CD8-positive, alpha-beta memory T cell (primary cell): ENCODE measurements at places on chromosomes 2 and 18. TPM values are rescaled to one million over a fixed set of nuclear protein-coding genes. Genes with fewer than 3 reads are reported as not detected.

DNA sequence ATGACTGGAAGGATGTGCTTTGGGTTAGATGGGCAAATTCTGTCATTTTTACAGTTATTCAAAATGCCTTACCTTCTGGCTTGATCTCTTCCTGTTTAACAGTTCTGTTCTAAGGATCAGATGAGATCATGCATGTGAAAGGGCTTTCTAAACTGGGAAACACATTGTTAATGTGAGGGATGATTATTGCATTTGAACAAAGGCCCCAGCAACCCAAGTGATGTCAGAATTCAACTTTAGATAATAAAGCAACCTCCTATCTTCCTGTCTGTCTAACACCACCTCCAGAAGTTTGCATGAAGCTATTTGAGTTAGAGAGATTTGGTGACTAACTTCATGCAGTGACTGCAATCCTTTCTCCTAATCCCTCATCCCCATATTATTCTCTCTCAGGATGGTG is 77.8 kb upstream of the B3GNT2 start:
- no peak for DNase-seq

GRCh38 chr2:142989273-142990204 is 112.1 kb downstream of the KYNU start:
- no peak for DNase-seq

DNA sequence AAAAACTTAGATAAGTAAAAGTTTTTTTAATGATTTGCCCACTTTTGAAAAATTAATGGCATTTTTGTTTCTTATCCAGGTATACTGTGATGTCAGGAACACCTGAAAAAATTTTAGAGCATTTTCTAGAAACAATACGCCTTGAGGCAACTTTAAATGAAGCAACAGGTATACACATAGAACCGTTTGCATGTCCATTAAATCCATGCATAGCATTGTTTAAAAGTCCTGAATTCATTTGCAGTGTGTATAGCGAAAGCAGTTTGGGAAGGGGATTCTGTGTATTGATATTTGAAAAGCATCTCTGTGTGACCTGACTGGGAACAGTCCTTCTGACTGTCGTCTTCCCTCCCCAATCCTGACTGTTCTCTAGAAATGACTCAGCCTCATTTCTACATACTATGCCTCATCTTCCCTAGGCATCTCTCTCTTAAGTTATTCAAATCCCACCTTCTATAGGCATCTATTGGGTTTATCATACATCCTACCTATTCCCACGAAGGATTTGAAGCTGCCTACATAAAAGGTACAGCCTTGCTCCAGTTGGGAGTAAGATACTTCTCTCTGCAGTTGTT is 79.2 kb upstream of the MAP3K20 start:
- DNase-seq, result no peak

- DNase-seq, result no peak
These were observed 28.4 kb downstream of the MBD5 start for GRCh38 chr2:148049284-148049683.

BCL11A gene
- total RNA-seq, result 0.07 TPM

SMAD7 gene
- 23.3 TPM for total RNA-seq

DNA sequence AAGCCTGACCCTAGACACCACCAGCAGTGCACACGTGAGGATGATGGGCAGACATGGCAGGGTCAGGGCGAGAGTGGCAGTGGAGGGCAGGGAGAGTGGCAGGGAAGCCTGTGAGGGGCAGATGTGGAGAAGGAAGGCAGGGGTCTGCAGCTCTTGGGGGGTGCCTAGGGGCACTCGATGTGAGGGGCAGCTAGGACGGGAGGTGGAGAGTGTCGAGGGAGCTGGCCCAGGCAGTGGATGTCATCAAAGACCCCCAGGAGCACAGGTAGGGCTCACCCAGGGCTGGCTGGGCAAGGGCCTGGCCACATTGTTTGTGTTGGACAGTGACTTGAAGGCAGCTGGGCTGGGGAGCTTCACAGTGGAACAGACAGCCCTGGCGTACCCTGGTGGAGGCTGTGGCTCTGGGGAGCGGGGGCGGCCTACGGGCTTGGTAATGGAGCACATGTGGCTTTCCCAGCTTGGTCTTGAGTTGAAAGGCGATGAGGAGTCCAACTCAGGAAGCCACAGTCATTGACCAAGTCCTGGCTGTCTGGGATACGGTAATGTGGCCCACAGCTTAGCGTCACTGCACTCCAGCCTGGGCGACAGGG is 87.1 kb downstream of the RTP5 start:
- DNase-seq, result no peak

GRCh38 chr2:127231130-127231865 is 11.2 kb upstream of the CYP27C1 start:
- DNase-seq, result no peak

- DNase-seq, result peak; percentile 11
These were observed 615 bp downstream of the ADNP2 start for GRCh38 chr18:80109676-80110078.

DPP4 gene
- total RNA-seq, result 15.4 TPM

INHBB gene
- total RNA-seq, result not detected

- DNase-seq, result no peak
These were observed 1074.8 kb upstream of the CDH2 start for GRCh38 chr18:29251681-29252080.

SERPINB3 gene
- total RNA-seq, result not detected

CRYGC gene
- total RNA-seq, result not detected

BMP10 gene
- not detected for total RNA-seq

DNA sequence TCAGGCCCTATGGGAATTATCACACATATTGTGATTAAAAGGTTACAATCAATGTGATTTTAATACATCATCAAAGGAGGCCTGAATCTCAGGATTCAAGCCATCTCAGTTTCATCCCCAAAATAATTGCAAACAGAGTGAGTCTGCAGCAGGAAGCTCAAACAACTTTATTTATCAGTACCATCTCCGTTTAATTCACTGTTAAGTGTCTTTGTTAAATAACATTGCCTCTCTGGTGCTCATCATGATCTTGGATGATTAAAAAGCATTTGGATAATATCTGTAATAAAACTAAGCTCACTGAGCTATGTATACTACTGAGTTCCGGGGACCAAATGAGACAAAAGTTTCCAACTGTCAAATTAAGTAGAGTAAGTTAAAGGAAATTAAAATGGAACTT is 817.8 kb upstream of the CNTNAP5 start:
- no peak for DNase-seq

DNA sequence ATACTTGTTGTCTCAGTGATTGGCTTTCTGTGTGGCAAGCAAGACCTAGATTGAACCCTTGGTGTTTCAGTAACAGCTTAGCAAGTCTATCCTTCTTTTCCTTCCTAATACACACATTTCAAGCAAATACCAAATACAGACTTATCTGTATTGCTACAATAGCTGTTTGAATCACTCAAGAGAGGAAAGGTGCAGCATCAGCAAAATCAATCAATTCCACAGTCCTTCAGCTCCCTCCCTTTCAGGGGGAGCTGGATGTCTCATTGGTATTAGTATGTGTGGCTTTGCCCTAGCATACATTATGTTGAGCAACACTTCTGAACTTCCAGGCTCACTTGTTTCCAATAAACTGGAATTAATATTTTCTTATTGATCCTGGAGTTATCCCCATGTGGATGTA is 323.1 kb downstream of the TMX3 start:
- DNase-seq, result no peak

DNA sequence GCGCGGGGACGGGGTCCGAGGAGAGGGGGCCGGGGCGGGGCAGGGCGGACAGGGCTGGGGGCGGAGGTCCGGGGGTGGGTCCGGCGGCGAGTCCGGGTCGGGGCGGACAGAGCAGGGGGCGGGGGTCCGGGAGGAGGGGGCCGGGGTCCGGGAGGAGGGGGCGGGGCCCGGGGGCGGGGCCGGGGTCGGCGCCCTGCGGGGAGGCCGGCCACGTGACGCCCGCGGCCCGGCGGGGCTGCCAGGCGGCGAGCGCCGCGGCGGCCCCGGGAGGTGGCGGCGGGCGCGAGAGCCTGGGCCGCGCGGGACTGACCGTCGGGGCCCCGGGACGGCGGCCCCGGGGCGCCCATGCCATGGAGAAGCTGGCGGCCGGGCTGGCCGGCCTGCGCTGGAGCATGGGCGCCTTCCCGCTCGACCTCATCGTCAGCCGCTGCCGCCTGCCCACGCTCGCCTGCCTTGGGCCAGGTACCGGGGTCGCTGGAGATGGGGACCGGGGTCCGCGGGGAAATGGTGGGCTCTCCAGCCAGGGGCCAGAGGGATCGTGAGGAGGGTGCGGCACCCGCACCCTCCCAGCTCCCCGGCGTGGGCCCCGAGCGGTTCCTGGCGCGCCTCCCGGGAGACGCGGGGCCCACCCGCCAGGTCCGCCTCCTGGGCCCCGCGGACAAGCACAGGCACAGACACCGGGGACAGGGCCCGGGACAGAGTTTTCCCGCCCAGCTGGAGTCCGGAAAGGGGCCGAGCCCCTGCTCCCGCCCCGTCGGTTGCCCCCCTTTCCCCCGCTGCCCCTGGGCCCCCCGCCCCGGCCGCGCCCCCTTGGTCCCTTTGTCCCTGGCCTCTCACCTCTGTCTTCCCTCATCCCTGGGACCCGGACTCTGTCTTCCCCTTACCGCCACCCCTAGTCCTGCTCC is at the start of gene GAREM2:
Gene GAREM2, plus strand, starts transcription at position 218 of the 905 bp plus-strand sequence. Its CDS starts 133 bp downstream, at position 351.
- no peak for DNase-seq

ACTG2 gene
- not detected for total RNA-seq

SLC5A7 gene
- total RNA-seq, result not detected

DNA sequence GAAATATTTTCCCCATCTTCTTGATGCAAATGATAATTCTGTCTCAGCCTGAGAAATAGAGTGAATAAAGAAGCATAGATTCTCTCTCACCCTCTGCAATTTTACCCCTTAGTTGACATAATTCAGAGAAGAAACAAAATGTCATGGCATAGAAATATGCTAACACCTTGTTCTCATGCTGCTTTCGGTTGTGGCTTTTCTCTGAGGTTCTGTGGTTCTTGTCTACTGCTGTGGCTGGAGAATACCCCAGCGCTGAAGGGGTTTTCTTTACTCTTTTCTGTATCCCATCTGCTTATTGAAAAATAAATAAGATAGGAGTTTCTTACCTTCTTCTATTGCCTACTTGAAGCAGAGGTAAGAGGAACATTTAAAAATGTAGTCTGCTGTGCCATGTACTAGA is 15.4 kb upstream of the RAB27B start:
- DNase-seq, result no peak

GRCh38 chr2:43400508-43400907 is 174.1 kb upstream of the ZFP36L2 start:
- no peak for DNase-seq

DNA sequence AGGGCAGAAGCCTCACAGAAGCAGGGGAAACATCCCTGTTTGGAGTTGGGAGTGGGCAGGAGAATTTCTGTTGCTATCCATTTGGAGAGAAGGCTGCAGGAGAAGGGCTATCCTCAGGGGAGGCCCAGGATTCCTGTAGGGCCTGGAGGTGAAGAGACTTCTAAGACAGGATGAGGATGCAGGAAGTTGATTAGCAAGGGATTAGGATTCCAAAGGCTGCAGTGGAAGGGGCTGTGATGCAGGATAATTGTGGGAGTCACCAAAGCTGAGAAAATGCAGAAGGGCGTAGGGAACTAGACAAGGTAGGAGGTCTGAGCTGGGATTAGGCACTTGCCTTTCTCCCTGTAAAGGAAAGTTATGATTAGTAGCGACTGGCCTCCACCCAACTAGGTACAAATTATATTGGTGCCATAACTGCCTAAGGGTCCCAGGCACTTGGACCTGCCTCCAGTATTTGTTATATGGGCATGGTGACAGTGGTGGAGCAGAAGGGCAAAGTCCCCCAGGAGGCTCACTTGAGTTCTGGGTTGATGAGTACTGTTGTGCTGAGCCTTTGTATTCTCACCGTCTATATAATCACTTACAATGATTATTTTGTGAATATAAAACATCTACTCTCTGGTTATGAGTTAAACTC is 96.4 kb upstream of the MSTN start:
- DNase-seq, result no peak

DNA sequence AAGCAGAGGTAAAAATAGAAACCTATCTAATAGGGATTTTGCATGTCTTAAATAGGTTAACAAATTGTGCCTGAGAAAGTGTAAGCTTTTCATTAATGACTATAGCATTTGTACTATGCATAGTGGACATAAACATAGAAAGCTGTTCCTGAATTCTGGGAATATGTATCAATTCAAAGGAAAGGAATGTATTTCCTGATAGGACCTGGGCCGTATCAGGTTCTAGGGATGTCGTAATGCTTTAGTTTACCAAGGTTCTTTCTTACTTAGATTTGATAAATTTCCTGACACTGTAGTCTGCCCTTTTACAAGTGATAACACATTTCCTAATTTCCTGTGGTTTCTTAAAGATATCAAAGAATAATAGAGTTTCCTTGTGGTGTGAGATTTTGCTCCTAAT is 191.3 kb downstream of the CDH7 start:
- DNase-seq, result no peak

- DNase-seq, result no peak
These were observed 4.3 kb upstream of the ASIC4 start for GRCh38 chr2:219509780-219510511.

AP1S3 gene
- 16.9 TPM for total RNA-seq

IL18R1 gene
- total RNA-seq, result 17.9 TPM

DNA sequence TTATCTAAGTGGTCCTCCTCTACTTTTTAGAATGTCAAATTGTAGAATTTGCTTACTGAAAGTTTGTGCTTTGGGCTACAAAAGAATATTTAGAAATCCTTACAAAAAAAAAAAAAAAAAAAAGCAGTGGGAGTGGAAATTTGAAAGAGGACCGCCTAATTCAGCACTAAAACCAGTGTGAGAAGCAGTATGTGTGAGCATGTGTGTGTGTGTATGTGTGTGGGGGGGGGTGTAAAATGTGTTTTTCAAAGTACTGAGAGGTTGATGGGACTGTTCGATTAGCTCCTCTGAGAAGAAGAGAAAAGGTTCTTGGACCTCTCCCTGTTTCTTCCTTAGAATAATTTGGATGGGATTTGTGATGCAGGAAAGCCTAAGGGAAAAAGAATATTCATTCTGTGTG is at the start of gene VIT:
Gene VIT, plus strand, starts transcription at position 175 of the 400 bp plus-strand sequence. CDS start 19,664 bp downstream, outside the sequence.
- DNase-seq, result no peak

CNOT11 gene
- 67.4 TPM for total RNA-seq

- no peak for DNase-seq
These were observed 35.6 kb downstream of the BMP10 start for GRCh38 chr2:68835621-68836020.

CRYBA2 gene
- total RNA-seq, result not detected

GRCh38 chr2:40737180-40737579 is 285.3 kb upstream of the SLC8A1 start:
- DNase-seq, result no peak

DNA sequence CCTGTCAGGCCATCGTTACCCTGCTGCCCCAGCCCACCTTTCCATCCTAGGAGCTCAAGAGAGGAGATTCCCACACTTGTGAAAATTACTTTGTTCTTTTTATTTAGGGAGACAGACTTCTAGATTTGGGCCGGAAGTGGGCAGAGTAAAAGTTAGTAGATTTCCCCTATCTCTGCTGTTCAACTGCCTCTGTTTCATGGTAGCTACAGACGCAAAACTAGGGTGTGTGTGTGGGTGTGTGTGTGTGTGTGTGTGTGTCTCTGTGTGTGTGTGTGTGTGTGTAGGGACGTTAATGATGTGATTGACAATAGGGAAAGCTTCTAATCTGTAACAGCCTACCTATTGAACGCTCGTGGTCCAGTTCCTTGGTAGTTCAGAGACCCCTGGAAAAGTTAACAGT is 438 bp downstream of the PSMA8 start:
- no peak for DNase-seq
